DMS153 (cell line): ENCODE measurements at places on chromosomes 11 and 22.

DNA sequence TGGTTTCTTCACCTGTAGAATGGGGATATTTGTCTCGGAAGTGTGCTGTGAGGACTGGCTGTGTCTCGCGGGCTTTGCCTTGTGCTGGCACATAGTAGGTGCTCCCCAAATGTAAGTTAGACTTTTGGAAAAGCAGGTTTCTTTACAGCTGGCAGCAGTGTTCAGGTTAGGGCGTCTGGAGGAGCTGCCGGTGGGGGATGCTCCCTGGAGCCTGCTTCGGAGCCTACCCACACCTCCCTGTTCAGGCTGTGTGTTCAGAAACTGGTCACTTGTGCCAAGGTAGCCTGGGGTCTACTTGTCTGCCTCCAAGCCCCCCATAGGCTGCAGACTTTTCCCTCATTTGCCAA, 60.0 kb downstream of the OTOG start:
- no peak for DNase-seq

GRCh38 chr22:27556371-27556770, 245.2 kb downstream of the MN1 start:
- no peak for DNase-seq

DNA sequence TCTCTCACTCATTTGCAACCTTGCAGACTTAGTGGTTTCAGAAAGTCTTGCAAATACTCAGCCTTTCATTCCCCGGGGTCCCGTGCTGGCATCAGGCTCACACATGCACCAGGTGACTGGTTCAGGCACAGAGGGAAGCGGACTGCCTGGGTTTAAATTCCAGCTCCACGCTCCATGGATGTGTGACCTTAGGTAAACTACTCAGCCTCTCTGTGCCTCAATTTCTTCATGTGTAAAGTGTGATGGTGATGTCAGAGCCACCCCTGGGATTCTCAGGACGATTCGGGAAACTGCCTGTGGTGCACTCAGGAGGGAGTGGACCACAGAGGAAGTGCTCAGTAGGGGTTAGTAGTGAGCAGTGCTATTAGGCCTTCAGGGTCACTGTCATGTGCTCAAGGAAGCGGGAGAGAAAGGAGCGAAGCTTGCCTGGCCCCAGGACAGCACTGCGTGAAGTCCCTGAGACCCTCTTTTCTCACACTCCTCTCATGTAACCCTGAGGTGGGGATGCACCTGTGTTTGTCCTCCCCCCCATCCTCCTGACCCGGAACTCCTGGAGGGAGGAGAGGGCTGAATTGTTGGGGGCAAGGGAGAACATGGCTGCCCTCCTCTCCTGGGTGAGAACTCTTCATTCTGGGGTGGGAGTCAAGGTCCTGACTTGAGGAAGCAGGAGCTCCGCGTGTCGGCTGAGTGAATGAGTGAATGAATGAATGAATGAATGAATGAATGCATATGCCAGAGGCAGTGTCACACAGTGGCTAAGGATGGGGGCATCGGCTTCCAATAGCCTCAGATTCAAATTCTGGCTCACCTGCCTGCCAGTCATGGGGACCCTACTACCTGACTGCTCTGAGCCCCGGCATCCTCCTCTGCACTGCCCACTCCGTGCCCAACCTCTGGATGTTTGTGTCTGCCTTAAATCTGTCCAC, 14.4 kb upstream of the UPK3A start:
- DNase-seq = no peak

GRCh38 chr11:95922536-95923438, 1.1 kb downstream of the MTMR2 start:
- no peak for DNase-seq

DNA sequence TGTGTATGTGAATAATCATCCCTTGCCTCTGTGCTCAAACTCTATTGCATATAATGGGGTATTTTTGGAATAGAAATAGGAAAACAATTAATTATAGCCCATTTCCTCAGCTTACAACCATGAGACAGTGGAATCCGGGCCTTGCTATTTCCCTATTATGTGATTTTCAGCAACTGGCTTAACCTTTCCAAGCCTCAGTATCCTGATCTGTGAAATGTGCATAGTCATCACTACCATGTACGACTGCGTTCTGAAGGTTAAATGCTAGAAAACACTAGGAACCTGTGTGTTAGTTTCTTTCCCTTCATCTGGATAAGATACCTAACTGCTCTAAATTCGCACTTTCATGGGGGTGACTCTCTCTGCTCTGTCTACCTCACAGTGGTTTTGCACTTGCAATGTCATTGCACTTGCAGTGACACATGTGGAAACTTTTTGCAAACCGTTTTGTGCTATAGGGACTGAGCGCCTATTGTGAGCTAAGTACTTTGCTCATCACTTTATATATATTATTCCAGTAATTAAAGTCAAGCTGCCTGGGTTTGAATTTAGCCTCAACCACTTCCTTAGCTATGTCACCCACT, 48.3 kb downstream of the IRAG1 start:
- DNase-seq = no peak

- no peak for DNase-seq
Measured at GRCh38 chr11:47943721-47944586, 36.4 kb upstream of the PTPRJ start.

DNA sequence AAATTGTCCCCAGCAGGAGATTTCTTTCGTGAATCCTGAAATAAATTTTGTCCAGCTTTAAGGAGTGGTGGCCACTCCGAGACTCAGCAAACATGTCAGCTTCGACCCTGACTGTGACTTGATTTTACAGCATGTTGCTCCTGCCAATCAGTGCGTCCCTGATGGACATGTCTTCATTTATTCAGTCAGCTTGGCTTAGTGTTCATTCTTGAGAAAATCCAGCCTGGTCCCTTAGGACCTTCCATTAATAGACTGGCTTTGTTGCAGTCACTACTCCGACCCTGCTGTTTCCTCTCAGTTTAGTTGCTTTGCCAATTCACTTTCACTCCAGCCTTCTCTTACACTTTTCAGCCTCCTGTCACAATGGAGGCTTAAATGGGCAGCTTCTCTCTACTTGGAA, 30.5 kb downstream of the TMPRSS5 start:
- no peak for DNase-seq

DNA sequence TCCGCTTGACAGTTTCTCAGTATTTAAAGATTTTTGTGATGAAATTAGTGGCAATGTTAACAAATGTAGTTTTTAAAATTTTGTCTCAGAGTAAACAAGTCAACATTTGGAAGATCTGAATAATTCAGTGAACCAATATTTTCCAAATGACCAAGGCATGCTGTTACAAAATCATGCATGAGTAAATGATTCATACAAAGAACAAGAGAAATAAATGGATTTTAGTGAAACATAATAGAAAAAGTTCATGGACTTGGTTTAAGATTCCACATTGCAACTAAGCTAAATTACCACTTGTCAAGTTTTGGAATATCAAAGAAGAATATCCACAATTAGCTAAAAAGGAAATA, 125.7 kb upstream of the SNX19 start:
- DNase-seq = no peak

DNA sequence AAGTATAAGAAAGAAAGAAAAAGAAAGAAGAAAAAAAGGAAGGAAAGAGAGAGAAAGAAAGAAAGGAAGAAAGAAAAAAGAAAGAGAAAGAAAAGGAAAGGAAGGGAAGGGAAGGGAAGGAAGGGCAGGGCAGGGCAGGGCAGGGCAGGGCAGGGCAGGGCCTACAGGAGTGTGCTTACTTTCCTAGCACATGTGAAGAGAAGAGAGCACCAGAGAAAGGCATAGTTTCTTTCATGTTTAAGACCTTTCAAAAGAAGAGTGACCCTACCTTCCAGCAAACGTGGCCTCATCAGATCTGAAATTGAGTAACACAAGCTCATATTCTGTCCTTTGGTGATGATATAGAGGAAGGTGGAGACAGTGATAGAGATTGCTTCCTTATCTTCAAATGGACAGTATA, 899.3 kb upstream of the RAG2 start:
- no peak for DNase-seq

- DNase-seq = no peak
Measured at GRCh38 chr11:75344761-75345454, 6.6 kb downstream of the ARRB1 start.

- DNase-seq = no peak
Measured at GRCh38 chr11:95279921-95280868, 49.2 kb upstream of the SESN3 start.

- DNase-seq = no peak
Measured at GRCh38 chr11:61331651-61332050, 1.3 kb downstream of the DDB1 start.

DNA sequence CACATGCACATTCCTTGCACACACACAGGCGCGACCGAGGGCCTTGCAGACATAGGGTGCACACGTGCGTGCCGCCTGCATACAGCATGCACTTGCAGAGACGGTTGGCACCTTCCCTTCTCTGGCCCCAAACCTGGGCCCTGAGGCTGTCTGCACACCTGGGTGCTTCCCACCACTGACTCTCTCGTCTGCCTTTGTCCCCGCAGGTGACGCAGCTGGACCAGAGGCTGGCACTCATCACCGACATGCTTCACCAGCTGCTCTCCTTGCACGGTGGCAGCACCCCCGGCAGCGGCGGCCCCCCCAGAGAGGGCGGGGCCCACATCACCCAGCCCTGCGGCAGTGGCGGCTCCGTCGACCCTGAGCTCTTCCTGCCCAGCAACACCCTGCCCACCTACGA, 38.0 kb downstream of the CDKN1C start:
- no peak for DNase-seq

DNA sequence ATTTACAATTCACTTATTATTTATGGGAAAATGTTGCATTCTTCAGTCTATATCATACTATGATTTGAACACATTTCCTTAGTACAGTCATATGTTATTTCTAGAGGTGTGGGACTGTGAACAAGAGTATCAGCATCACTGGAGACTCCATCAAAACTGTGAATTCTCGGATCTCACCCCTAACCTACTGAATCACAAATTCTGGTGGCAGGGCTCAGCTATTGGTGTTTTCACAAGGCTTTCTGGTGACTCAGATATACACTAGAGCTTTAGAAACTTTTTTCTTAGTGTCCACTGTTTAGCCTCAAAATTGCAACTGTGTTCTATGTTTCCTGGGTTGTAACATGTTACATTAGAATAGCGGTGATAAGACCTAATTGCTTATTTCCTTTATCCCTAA, 352.9 kb upstream of the DDI1 start:
- DNase-seq = no peak

GRCh38 chr11:2302896-2303626, 1.2 kb downstream of the TSPAN32 start:
- no peak for DNase-seq
